ENCODE measurements at places on chromosomes 12 and 14. TPM values are rescaled to one million over a fixed set of nuclear protein-coding genes. Genes with fewer than 3 reads are reported as not detected.

The ZNF385A gene
- total RNA-seq = 30.4 TPM

The RPGRIP1 gene
- total RNA-seq = 0.42 TPM

The STON2 gene
- 25.9 TPM for total RNA-seq

The TCL1B gene
- 0.21 TPM for total RNA-seq

The CLEC1B gene
- total RNA-seq = 14.2 TPM

The ITPR2 gene
- 33.4 TPM for total RNA-seq

The TMEM229B gene
- total RNA-seq = 8.2 TPM

Data from mononuclear cell (primary cell).